Tongue (tissue), 3 donors: ENCODE measurements at places on chromosomes 6 and 20. TPM values are rescaled to one million over a fixed set of nuclear protein-coding genes. Genes with fewer than 3 reads are reported as not detected.

DNA sequence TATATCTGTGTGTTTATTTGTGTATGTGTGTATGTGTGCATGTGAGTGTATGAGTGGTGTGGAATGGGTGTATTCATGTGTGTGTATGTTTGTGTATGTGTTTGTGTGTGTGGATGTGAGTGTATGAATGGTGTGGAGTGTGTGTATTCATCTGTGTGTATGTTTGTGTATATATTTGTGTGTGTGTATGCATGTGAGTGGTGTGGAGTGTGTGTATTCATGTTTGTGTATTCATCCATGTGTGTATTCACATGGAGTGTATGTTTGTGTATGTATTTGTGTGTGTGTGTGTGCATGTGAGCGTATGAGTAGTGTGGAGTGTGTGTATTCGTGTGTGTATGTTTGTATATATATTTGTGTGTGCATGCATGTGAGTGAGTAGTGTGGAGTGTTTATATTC is 66.6 kb downstream of the PPP1R14C start:
- no peak for DNase-seq

- peak; percentile 77 for DNase-seq
Measured at GRCh38 chr20:36268440-36269342, 32.4 kb downstream of the AAR2 start.

GRCh38 chr6:36836111-36837021 is 2.9 kb downstream of the CPNE5 start:
- no peak for DNase-seq

GMPR gene
- total RNA-seq = 50.2 TPM
